ENCODE measurements at places on chromosomes 16 and 17. TPM values are rescaled to one million over a fixed set of nuclear protein-coding genes. Genes with fewer than 3 reads are reported as not detected.

DNA sequence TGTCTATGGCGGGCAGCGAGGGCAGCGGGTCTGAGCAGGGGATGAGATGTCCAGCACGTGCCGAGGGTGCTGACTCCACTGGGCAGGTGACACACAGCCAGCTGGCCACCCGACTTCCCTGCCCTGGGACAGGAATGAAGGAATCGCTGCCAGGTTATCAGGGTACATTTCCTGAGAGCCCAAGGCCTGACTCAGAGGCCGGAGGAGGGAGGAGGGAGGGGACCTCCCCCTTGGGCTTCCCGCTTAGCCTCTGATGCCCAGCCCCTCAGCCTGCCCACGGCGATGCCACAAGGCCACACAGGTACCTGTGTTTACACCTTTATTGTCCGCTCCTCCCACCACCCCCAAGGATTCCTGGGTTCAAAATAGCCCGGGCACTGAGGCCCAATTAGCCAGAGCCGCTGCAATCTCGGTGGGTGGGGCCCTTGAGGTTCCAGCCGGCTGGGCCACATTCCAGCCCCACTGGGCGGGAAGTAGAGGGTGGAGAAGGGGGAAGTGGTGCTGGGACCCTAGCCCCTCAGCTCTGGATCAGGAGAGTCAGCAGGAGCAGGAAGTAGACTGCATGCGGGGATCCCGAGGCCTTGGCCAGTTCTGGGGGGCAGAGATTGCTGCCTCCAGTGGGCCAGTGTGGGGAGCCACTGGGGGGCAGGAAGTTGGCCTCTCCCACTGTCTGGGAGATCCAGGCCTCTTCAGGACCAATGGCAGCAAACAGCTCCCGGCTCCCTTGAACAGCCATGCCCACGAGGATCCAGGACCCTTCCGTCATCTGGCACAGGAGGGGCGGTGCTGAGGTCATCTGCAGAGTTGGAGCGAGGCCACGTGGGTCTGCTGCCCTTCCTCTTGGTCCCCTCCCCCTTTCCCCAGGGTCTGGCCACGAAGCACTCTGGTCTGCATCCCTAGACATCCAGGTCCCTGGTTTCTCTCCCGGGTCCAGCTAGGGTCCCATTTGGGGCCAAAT lies 3.4 kb upstream of the PRSS8 start:
- no peak for DNase-seq

GRCh38 chr17:39270923-39271322 lies 45.2 kb upstream of the STAC2 start:
- DNase-seq = no peak

GRCh38 chr16:19639986-19640421 lies 78.0 kb downstream of the KNOP1 start:
- no peak for DNase-seq

- peak; percentile 14 for DNase-seq
Measured at GRCh38 chr16:878072-878784, 77.7 kb upstream of the GNG13 start.

GRCh38 chr16:50096791-50097190 lies 31.0 kb downstream of the HEATR3 start:
- no peak for DNase-seq

DNA sequence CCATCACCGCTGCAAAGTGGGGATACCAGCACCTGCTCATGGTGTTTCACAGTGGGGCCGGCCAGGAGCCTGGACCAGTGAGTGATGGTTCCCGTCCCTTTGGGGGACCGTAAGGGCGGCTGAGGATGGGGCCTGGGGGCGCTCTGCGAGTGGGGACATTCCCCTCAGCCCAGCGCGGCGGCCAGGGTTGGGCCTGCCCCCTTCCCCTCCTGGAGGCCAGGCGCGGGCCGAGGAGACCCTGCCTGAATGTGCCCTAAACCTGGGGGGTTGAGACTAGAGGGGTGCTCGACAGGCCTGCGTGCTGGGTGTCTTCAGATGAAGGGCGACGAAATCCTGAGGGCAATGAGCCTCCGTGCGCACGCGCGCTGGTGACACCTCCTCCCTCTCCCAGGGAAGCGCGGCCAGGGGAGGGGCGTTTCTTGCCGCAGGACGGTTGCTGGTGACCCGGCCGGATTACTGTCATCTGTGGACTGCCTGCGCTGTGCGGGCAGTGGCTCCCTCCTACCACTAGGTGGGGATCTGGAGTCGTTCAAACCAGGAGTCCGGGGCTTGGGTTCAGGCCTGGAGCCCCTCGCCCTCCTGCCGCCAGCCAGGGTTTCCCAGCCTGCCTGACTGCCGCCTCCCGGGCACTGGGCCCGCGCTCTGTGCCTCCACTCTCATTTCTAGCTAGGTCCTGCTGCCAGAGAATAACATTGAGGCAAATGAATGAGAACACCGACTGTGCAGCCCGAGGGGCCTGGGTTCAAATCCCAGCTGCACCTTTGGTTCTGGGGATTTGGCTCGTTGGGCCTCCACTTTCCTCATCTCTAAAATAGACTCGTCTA lies 17.1 kb downstream of the TBX2 start:
- peak; percentile 87 for DNase-seq

DNA sequence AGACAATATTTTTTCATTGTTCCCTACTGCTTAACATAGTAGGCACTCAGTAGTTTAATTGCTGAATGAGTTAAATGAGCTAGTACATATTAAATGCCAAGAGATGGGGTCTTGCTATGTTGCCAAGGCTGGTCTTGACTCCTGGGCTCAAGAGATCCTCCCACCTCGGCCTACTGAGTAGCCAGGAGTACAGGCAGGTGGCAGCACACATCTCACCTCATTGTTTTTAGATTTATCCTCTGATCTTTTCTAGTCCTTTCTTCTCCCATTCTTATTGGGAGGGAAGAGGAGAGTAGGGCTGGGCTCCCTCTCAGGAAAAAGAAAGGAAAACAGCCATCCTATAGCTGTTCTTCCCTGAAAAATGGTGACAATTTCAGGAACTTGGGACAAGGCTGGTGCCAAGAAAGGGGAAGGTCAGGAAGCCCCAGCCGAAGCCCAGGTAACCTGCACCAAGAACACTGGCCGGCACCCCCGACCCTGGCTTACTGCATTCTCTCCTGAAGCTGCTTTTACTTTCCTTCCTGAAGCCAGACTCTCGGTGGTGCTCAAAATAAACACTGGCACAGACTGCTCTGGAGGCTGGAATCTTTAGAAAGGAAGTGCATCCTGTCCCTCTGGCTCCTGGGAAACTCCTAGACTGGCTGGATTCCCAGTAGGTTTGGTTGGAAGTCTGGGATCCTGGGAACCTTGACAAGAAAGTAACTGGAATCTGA lies 2.7 kb downstream of the TNFAIP1 start:
- no peak for DNase-seq

GRCh38 chr16:25311039-25311438 lies 53.4 kb upstream of the ZKSCAN2 start:
- no peak for DNase-seq

- DNase-seq = no peak
Measured at GRCh38 chr16:24007391-24007790, 171.6 kb downstream of the PRKCB start.

DNA sequence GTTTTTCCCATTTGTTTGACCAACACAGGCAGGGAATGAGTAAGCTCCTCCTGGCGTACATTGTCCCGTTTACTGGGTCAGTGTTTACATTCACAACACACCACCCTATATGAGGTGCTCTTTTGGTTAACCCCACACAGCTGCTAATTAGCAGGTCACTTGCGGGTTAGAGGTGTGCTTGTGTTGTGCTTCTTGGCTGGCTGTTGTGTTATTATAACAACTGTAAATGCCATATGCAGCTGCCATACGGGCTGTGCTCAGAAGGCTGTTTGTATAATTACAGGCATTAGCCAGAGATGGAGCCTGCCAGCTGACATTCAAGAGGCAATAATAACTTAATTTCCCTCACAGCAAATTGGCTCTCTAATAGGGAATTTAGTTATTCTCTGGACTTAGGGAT lies 205.1 kb upstream of the ELAC2 start:
- no peak for DNase-seq

- DNase-seq = no peak
Measured at GRCh38 chr17:58323366-58324055, 5.1 kb downstream of the TSPOAP1 start.

GRCh38 chr17:47934856-47935255 lies 6.5 kb upstream of the PNPO start:
- DNase-seq = no peak

DNA sequence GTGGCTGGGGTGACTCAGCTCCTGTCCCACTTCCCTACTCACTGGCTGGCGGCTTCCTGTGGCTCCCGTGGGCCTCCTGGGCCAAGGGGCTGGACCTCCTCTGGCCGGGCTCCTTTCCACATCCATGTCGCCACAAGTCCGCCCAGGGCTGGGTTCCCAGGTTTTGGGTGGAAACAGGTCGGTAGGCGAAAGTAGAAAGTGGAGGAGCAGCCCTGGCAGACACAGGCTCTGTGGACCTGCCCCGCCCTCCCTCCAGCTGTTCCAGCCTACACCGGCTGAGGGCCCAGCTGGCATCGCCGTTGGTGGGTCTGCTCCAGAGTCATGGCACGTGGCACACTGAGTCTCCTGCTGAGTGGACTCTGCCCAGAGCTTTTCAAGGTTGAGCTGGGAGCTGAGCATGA lies 28.7 kb downstream of the GSE1 start:
- no peak for DNase-seq

DNA sequence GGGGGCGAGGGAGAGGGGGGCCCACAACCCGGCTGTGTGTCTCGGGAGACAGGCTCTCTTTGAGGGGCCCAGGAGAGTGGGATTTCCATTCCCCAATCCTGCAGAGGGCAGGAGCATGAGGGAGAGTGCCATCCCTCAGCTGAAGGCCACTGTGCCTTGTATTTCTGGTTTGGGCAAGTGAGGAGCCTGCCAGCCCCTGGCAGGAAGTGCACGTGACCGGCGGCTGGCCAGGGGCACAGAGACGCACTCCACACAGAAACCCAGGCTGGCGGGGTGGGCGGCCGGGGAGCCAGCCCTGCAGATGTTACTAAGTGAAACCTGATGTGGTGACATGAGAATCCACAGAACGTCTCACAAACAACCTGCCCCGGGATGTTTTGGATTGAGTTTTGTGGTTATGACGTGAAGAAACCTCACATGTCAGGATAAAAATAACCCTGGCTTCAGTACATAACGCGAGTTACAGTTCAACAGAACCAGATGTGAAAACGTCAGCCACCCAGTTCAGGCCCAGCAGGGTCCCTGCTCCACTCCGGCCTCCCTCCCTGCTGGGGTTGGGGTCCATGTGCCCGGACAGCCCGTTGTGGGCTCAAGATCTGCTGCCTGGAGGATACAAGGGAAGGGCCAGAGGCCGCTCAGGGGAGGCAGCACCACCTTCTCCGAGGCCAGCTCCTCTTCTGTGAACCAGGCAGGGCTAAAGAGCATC lies 51.7 kb upstream of the MTSS2 start:
- peak; percentile 69 for DNase-seq

DNA sequence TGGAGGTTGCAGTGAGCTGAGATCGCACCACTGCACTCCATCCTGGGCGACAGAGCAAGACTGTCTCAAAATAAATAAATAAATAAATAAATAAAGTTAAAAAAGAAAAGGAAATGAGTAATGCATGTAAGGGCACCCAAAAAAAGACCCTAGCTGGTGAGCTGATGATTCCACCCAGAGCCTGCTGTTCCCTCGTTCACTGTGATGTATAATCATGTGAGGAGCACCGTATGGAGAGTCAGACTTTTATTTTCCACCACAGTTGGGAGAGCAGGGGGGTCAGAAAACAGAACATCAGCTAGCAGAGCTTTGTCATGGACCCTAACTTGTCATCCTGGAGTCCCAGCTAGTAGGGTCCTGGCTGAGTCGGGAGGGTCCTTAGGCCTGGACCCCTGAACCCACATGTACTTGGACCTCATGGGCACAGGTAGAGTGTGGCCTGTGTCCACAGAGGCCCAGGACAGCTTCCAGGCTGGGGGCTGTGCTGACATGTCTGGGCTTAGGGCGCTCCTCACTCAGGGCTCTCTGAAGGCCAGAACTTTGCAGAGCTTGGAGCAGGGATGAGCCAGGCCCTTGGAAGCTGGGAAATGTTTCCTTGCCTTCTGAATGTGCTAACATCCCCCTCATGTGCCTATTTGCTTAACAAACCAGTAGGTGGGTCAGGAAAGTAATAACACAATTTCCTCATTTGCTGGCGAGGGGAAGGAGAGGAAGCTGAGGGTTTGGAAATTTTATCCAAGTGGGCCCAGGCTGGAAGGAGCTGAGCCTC lies 18.8 kb upstream of the LASP1NB start:
- no peak for DNase-seq

DNA sequence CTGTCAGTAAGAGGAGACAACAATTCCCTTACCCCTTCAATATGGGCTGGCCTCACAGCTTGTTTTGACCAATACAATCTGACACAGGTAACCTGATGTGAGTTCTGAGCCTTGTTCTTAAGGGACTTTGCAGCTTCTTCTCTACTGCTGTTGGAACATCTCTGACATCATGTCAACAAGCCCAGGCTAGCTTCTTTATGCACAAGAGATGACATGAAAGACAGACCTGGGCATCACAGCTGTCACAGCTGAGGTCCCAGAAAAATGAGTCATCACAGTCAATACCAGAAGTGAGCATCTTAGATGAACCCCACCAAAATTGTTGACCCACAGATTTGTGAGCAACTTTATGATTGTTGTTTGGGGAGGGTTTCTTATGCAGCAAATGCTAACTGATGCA lies 431.7 kb upstream of the PSMD7 start:
- DNase-seq = no peak

DNA sequence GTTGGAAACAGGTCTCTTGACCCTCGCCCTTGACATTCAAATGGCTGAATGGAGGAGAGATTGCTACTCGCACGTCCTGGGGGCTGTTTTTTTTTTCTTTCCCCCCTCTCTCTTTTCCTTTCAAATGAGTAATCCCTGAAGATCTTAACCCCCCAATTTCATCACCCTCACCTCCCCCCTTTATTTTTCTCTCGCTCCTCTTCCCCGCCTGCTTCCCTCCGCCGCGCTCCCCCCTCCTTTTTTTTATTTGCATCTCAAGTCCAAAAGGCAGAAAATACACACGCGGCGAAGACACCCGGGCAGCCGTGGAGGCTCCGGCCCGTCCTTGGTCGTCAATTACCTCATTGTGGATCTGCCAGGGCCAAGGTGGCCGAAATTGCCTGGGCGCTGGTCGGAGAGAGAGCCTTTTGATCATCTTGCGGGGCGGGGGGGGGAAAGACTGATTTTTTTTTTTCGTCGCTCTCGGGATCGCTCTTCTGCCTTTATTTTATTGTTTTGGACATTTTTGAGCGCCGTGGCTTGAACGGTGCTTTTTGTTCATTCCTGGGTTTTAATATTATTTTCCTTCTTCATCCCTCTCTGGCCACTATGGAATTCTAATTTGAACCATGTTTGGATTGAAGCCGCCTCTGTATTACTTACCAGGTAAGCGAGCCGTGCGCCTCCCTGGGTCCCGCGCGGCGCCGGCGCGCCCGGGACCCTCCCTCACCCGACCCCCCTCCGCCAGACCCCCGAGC lies 57.2 kb upstream of the GSE1 start:
- DNase-seq = peak; percentile 70

GRCh38 chr16:58859958-58860669 lies 126.0 kb upstream of the GOT2 start:
- DNase-seq = no peak

DNA sequence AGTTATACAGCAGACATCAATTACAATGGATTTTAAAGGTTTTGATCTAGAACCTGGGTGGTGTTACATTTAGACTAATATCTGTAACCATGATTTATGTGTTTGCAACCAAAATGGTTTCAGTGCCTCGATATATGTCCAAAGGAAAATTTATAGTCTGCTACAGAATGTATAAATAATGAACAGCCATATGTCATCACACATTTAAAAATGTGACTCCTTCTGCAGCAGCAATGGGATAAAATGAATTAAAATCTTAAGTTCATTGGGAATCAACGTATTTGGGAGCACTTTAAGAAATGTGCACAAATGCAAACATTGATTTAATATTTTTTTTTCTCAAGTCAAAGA lies 610.2 kb downstream of the TMEM114 start:
- DNase-seq = no peak

The TMEM114 gene
- not detected for total RNA-seq

The NME4 gene
- 48.8 TPM for total RNA-seq

The TK1 gene
- total RNA-seq = 0.35 TPM

The DHX58 gene
- 12.0 TPM for total RNA-seq

The STAC2 gene
- 1.2 TPM for total RNA-seq

Measured in ovary (tissue), 10 donors.